ENCODE measurements at places on chromosomes 12 and 14. TPM values are rescaled to one million over a fixed set of nuclear protein-coding genes. Genes with fewer than 3 reads are reported as not detected.

Gene KRR1
- total RNA-seq, result 12.7 TPM

Gene PRIMA1
- 12.4 TPM for total RNA-seq

Gene MMP17
- total RNA-seq, result 3.6 TPM

Gene SHMT2
- 39.1 TPM for total RNA-seq

Gene GPR84
- not detected for total RNA-seq

Gene KRT5
- not detected for total RNA-seq

Gene SERPINA9
- not detected for total RNA-seq

DNA sequence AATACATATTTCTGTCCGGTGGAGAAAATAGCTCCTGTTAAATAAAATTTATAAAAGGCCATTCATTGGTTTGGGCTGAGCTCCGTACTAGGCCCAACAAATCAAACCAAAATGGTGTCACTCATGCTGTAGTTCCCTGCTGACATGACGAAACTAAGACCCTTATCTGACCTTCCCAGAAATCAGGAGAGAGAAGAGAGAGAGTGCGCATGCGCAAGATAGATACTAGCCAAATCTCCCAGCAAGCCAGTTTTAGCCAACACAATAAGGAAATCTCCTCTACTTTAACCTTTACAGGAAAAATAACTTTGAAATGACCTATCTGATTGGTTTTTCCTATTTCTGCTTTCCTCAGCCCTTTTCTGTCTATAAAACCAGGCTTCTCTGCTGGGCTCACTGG is 152.7 kb upstream of the RMST start:
- no peaks in the 10 kb centered on the region for H3K36me3 ChIP-seq
- H3K27me3 ChIP-seq, result no peaks in the 10 kb centered on the region
- H3K4me3 ChIP-seq, result no peak overlapping the region
- no peaks in the 10 kb centered on the region for H3K4me1 ChIP-seq
- no peak overlapping the region for H3K27ac ChIP-seq

DNA sequence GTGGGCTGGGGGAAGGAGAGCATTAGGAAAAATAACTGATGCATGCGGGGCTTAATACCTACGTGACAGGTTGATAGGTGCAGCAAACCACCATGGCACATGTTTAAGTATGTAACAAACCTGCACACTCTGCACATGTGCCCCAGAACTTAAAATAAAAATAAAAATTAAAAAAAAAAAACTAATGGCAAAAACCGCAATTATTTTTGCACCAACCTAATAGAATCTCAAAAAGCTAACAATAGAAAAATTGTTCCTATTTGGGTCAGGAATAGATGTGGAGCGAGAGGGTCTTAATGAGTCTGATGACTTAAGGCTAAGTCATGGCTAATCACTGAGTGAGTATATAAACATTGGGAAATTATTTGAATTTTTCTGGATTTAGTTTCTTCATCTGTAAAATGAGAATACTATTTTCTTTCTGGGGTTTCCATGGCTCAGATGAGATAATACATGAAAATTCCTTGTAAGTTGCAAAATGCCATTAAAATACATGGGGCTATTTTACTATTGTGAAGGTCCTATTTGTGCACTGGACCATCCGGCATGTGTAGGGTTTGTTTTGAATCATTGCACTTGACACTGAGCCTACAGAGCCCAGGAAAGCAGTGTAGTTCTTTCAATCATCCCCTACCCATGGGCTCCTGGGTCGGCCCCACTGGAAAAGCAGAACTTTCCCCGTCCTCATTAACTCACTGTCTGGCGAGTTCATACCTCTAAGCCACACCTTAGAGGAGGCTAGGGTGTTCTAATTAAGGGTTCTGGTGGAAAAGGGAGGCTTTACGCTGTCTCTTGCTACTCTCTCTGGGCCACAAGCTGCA is 164.1 kb upstream of the NTF3 start:
- H3K27ac ChIP-seq, result no peak overlapping the region
- no peaks in the 10 kb centered on the region for H3K36me3 ChIP-seq
- no peak overlapping the region for H3K4me3 ChIP-seq
- no peaks in the 10 kb centered on the region for H3K4me1 ChIP-seq
- DNase-seq, result no peak

GRCh38 chr12:107042801-107043200 is 50.5 kb downstream of the CRY1 start:
- DNase-seq, result no peak
- no peaks in the 10 kb centered on the region for H3K4me1 ChIP-seq
- H3K27ac ChIP-seq, result no peak overlapping the region
- no peak overlapping the region for H3K4me3 ChIP-seq
- H3K36me3 ChIP-seq, result no peaks in the 10 kb centered on the region

DNA sequence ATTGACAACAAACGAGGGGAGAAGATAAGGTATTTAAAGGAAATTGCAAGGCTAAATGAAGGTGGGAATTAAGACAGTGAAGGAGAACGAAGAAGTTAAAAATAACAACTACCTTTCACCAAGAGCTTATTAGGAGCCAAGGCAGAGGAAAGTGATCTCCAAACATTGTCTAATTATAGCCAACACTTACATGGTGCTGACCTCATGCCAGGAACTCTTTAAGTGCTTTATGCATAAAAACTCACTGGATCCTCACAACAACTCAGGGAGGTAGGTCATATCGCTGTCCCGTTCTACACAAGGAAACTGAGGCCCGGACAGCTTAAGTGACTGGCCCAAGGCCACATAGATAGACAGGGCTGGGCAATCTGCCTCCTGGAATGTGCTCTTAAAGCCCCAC is 19.5 kb downstream of the TAMALIN start:
- H3K27me3 ChIP-seq, result no peaks in the 10 kb centered on the region
- peaks cover 47% of the 10 kb centered on the region for H3K4me1 ChIP-seq
- no peak for DNase-seq

DNA sequence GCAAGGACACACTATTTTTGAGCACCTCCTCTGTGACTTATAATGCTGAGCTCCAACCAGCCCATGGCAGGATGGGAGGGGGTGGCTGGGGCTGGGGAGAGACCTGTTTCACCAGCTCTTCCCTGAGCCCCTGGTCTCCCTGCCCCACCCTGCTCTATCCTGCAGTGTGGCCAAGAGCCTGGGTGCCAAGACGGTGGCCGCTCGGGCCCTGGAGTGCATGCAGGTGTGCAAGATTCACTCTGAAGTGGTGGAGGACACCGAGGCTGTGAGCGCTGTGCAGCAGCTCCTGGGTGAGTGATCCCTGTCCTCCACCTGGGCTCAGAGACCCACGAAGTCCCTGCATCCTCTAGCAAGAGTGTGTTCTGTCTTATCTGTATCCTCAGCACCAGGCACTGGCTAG is 14.4 kb downstream of the SDSL start:
- H3K27me3 ChIP-seq, result no peaks in the 10 kb centered on the region
- no peak for DNase-seq
- H3K36me3 ChIP-seq, result no peaks in the 10 kb centered on the region
- H3K4me1 ChIP-seq, result no peaks in the 10 kb centered on the region

DNA sequence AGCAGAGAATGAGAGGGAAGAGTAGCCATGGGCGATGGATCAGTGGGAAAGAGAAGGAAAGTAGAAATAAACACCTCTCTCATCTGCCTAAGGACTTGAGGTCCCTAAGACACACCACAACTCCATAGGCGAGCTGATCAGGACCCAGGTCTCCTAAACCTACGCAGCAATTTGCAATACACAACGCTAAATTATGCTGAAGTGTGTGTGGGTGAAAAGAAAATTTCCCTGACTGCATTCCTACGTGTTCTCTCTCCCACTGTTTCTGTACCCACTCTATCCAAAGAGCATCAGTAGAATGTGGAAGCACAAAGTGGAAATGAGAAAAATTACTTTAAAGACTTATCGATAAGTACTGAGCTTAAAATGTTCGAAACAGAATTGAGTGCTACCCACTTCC is 88.9 kb downstream of the RPS29 start:
- no peak overlapping the region for H3K27ac ChIP-seq
- no peak overlapping the region for H3K4me3 ChIP-seq
- H3K27me3 ChIP-seq, result no peaks in the 10 kb centered on the region
- no peak for DNase-seq
- no peaks in the 10 kb centered on the region for H3K4me1 ChIP-seq

- DNase-seq, result no peak
- no peaks in the 10 kb centered on the region for H3K4me1 ChIP-seq
- no peak overlapping the region for H3K27ac ChIP-seq
- H3K27me3 ChIP-seq, result no peaks in the 10 kb centered on the region
- no peak overlapping the region for H3K4me3 ChIP-seq
- H3K36me3 ChIP-seq, result no peaks in the 10 kb centered on the region
Observed at GRCh38 chr14:34833549-34834523, 41.3 kb downstream of the BAZ1A start.

- DNase-seq, result no peak
- H3K27ac ChIP-seq, result no peak overlapping the region
- no peaks in the 10 kb centered on the region for H3K27me3 ChIP-seq
Observed at GRCh38 chr12:78584695-78585094, 279.9 kb upstream of the SYT1 start.

GRCh38 chr14:88380405-88380804 is 5.1 kb upstream of the SPATA7 start:
- no peaks in the 10 kb centered on the region for H3K27me3 ChIP-seq
- H3K36me3 ChIP-seq, result no peaks in the 10 kb centered on the region

DNA sequence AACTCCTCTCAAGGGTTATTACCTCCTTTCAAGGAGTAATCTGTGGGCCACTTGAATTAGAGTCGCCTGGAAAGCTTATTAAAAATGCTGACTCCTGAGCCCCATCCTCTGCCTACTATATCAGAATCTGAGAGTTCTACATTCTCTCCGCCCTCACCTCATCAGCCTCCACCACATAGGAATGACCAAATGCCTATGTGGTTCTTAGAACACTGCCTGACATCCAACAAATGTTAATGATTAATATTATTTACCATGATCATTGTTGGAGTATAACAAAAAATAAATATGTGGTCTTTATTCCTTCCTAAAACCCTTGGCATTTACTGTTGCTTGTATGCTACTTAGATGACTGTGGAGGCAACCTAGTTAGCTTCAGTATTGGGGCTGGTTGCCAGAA is 91.9 kb downstream of the BBS10 start:
- H3K27ac ChIP-seq, result no peak overlapping the region
- H3K4me3 ChIP-seq, result no peak overlapping the region
- DNase-seq, result no peak
- H3K4me1 ChIP-seq, result no peaks in the 10 kb centered on the region
- no peaks in the 10 kb centered on the region for H3K27me3 ChIP-seq

DNA sequence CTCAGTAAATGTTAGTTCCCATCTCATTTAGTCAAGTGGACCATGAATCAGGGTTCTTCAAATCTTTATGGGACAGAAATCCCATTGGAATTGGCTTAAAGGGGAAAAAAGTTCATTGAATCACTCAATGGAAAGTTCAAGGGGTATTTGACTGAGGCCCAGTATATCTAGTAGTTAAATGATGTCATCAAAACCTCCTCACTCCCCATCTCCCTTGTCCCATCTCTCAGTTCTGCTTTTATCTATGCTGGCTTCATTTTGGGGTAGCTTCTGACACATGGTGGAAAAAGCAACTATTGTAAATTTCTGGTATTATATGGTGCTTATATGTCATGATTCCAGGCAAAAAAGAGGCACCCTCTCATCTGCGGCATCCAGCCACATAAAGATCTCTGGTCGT is 51.9 kb downstream of the DAAM1 start:
- peak overlapping the region; percentile 18 for H3K27ac ChIP-seq
- no peak overlapping the region for H3K4me3 ChIP-seq
- H3K4me1 ChIP-seq, result peaks cover 65% of the 10 kb centered on the region

DNA sequence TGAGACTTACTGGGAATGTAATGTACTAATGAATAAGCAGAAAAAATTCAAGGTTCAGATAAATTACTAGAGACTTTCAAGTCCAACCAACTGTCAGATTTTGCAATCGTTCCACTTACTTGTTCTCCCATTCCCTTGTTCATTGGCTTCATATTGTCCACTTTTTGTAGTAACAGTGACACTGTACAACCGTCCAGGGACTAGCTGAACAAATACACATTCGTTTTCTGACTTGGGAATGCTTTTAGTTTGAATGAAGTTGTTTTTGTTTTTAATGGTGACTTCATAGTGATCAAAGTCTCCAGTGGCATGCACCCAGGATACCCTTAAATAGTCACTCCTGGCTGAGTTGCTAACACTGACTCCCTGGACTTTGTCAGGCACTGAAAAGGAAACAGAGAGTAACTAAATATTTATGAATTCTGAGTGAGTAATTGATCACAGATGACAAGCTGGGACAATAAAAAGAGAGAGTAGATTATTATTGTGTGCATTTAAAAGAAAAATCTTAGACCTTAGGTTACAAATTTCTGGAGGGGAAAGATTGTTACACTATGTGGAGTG is 65.4 kb downstream of the PTPRB start:
- H3K27me3 ChIP-seq, result peaks cover 7% of the 10 kb centered on the region
- DNase-seq, result no peak
- H3K4me1 ChIP-seq, result peaks cover 15% of the 10 kb centered on the region
- H3K27ac ChIP-seq, result peak overlapping the region; percentile 36

DNA sequence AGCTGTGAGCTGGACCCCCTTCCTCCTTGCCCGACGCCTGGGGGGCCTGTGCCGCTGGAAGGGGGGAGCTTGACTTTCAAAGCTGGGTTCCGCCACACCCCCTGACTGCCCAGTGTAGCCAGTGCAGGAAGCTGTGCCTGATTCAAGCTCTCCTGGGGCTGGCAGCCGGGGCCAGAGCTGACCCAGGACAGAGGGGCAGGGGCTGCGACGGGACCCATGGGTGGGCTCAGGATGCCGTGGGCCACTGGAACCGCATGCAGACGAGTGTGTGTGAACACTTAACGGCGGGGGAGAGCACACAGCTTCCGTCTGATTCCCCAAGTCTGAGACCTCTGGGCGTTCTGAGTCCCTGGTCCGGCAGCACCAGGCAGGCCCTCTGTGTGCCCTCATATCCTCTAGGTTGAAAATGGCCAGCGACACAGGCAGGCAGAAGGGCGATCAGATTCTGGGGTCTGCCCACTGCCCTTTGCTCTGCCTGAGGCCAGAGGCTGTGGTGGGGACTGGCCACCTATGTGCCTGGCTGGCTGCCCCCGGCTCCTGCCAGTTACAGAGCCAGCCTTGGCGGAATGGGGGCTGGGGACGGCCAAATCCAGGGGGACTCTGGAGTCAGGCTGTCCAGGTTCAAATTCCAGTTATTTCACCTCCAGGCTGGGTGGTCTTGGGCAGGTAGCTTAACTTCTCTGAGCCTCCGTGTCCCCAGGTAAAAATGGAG is 54.0 kb downstream of the CYP46A1 start:
- H3K27me3 ChIP-seq, result no peaks in the 10 kb centered on the region
- peak; percentile 77 for DNase-seq
- peak overlapping the region; percentile 87 for H3K27ac ChIP-seq
- no peaks in the 10 kb centered on the region for H3K36me3 ChIP-seq
- H3K4me3 ChIP-seq, result peak overlapping the region; percentile 52

DNA sequence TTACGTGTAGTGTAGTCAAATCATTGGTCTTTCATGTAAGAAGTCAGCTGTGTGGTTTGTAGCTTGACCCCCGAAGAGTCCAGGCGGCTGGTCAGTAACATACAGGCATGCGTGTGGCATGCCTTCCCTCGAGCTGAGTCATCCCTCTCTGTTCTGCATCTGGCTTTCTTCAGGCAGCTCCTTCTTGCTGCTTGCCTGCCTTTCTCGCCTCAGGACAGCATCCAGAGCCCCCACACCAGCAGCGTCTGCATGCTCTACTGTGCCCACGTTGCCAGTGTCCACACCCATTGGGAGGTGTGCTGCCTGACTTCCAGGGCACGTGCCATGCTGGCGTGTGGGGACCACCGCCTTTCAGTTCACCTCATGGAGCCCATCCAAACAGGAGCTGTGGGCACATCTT is 96.8 kb downstream of the EP400 start:
- peaks cover 80% of the 10 kb centered on the region for H3K36me3 ChIP-seq
- H3K27me3 ChIP-seq, result no peaks in the 10 kb centered on the region
- no peak overlapping the region for H3K4me3 ChIP-seq
- peak overlapping the region; percentile 51 for H3K27ac ChIP-seq
- H3K4me1 ChIP-seq, result peaks cover 13% of the 10 kb centered on the region

Measured in sigmoid colon (tissue), 7 donors.